ENCODE measurements at places on chromosomes 3 and 15.

DNA sequence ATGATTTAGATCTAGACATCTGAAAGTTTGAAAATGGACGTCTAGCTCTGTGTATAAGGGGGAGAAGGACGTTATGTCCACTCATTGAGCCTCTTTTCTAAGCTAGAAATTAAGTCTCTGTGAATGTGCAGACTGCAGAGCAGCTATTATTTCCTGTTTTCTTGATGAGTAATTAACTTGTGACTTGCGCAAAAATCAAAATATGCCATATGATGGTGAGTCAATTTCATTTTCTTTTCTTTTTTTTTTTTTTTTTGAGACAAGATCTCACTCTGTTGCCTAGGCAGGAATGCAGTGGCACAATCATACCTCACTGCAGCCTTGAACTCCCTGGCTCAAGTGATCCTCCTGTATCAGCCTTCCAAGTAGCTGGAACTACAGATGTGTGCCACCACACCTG, 14.1 kb downstream of the LACTB start:
- peaks cover 3% of the 10 kb centered on the region for H3K36me3 ChIP-seq
- peaks cover 12% of the 10 kb centered on the region for H3K4me1 ChIP-seq
- no peak for DNase-seq
- H3K27ac ChIP-seq: no peak overlapping the region

GRCh38 chr15:79769069-79769481, 127.7 kb downstream of the MTHFS start:
- H3K27me3 ChIP-seq: peaks cover 2% of the 10 kb centered on the region
- peak; percentile 10 for DNase-seq
- no peaks in the 10 kb centered on the region for H3K4me1 ChIP-seq
- H3K27ac ChIP-seq: no peak overlapping the region

DNA sequence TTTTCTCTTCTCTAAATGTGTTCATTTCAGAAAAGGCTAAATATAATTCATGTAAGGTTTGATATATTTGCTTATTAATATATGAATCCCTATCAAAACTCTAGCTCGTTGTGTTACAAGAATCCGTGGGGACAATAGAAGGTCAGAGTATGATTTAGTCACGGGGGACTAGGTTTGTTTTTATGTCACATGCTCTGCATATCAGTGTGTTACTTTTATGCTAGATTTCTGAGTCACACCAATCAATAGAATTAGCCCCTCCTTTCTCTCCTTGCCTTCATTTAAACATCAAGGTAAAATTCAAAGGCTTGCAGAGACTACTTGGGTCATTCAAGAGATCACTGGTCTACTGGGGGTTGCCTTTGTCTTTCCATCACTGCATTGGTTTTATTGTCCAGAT, 636.1 kb downstream of the NR2F2 start:
- DNase-seq: no peak
- H3K4me3 ChIP-seq: no peak overlapping the region
- no peaks in the 10 kb centered on the region for H3K36me3 ChIP-seq

- no peak overlapping the region for H3K4me3 ChIP-seq
- peaks cover 6% of the 10 kb centered on the region for H3K4me1 ChIP-seq
- DNase-seq: no peak
- H3K27me3 ChIP-seq: peaks cover 6% of the 10 kb centered on the region
- H3K36me3 ChIP-seq: no peaks in the 10 kb centered on the region
- no peak overlapping the region for H3K27ac ChIP-seq
Measured at GRCh38 chr3:46183330-46183729, 24.8 kb downstream of the CCR1 start.

GRCh38 chr15:61146931-61147230, 82.2 kb downstream of the RORA start:
- no peak overlapping the region for H3K4me3 ChIP-seq
- H3K4me1 ChIP-seq: no peaks in the 10 kb centered on the region
- no peaks in the 10 kb centered on the region for H3K36me3 ChIP-seq
- no peak for DNase-seq
- peaks cover 7% of the 10 kb centered on the region for H3K27me3 ChIP-seq
- no peak overlapping the region for H3K27ac ChIP-seq

- H3K4me1 ChIP-seq: no peaks in the 10 kb centered on the region
- no peak for DNase-seq
- H3K27ac ChIP-seq: no peak overlapping the region
- no peaks in the 10 kb centered on the region for H3K36me3 ChIP-seq
- no peak overlapping the region for H3K4me3 ChIP-seq
- no peaks in the 10 kb centered on the region for H3K27me3 ChIP-seq
Measured at GRCh38 chr3:35675206-35675605, 35.9 kb downstream of the ARPP21 start.

GRCh38 chr3:355622-356021, 159.1 kb downstream of the CHL1 start:
- H3K36me3 ChIP-seq: no peaks in the 10 kb centered on the region
- no peaks in the 10 kb centered on the region for H3K4me1 ChIP-seq
- no peak overlapping the region for H3K4me3 ChIP-seq
- H3K27me3 ChIP-seq: no peaks in the 10 kb centered on the region
- no peak overlapping the region for H3K27ac ChIP-seq

- H3K36me3 ChIP-seq: peaks cover 12% of the 10 kb centered on the region
- H3K4me3 ChIP-seq: no peak overlapping the region
- no peaks in the 10 kb centered on the region for H3K27me3 ChIP-seq
Measured at GRCh38 chr3:114242947-114243346, 5.6 kb upstream of the ZNF80 start.

DNA sequence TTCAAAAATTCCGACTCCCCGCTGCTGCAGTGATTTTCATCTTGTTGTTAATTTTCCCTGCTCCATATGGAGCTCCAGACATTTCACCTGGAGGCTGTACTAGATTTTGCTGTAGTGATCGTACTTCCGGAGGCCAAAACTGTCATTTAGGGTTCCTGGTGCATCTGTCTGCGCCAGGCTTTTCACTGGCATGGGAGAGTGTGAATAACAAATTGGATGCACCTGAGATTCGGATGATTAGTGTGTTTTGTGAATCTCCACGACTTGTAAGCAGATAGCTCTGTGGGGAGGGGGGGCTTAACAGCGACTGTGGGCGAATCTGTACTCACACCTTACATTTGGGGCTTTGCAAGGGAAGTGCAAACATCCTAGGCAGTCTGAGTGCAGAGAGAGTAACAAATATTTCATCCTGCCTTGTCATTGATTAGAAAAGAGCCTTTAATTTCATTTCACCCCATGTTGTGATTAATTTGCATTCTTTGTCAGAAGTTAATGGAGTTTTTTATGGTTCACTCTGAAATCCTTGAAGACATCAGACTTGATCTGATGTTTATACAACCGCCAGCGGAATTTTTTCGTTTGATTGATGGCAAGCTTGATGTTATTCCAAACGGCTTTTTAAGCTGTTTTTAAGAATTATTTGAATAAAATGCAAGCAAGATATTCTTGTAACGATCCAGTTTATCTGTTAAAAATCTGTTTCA, 92.5 kb upstream of the SKOR1 start:
- no peak overlapping the region for H3K4me3 ChIP-seq
- no peaks in the 10 kb centered on the region for H3K36me3 ChIP-seq
- H3K4me1 ChIP-seq: peaks cover 3% of the 10 kb centered on the region

- no peaks in the 10 kb centered on the region for H3K4me1 ChIP-seq
- no peaks in the 10 kb centered on the region for H3K27me3 ChIP-seq
- no peak overlapping the region for H3K4me3 ChIP-seq
- H3K36me3 ChIP-seq: no peaks in the 10 kb centered on the region
- no peak for DNase-seq
Measured at GRCh38 chr3:171055336-171056178, 29.0 kb upstream of the SLC2A2 start.

DNA sequence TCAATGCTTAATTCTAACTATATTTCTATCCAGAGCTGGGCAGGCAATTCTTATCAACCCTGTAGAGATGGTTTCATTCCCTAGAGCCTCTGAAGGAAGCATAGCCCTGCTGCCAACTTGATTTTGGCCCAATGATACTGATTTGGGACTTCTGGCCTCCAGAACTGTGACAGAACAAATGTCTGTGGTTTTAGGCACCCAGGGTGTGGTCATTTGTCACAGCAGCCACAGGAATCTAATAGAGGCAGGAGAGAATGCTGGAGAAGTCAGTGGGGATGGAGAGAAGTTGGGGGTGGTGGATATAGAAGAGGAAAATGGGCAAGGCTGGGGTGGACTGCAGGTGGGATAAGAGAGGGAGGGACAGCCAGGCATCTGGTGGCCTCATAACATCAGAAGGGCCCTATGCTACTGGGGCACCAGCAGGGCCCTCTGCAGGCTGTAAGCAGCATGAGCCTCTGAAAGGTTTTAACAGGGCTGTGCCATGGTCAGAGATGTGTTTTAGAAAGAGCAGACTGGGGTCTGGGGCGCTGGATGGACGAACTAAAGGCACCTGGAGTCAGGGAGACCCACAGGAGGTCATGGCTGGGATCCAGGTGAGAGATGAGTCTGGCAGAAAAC, 19.8 kb downstream of the MRPS11 start:
- H3K4me3 ChIP-seq: no peak overlapping the region
- no peaks in the 10 kb centered on the region for H3K27me3 ChIP-seq
- no peaks in the 10 kb centered on the region for H3K4me1 ChIP-seq
- H3K27ac ChIP-seq: no peak overlapping the region

GRCh38 chr3:42094128-42094527, 3.0 kb downstream of the TRAK1 start:
- no peaks in the 10 kb centered on the region for H3K27me3 ChIP-seq
- no peak for DNase-seq
- H3K27ac ChIP-seq: no peak overlapping the region
- peaks cover 31% of the 10 kb centered on the region for H3K36me3 ChIP-seq

- H3K27me3 ChIP-seq: peaks cover 5% of the 10 kb centered on the region
- H3K4me3 ChIP-seq: no peak overlapping the region
- H3K4me1 ChIP-seq: no peaks in the 10 kb centered on the region
- H3K27ac ChIP-seq: no peak overlapping the region
- no peaks in the 10 kb centered on the region for H3K36me3 ChIP-seq
- no peak for DNase-seq
Measured at GRCh38 chr3:12737319-12737718, 21.7 kb downstream of the TMEM40 start.

DNA sequence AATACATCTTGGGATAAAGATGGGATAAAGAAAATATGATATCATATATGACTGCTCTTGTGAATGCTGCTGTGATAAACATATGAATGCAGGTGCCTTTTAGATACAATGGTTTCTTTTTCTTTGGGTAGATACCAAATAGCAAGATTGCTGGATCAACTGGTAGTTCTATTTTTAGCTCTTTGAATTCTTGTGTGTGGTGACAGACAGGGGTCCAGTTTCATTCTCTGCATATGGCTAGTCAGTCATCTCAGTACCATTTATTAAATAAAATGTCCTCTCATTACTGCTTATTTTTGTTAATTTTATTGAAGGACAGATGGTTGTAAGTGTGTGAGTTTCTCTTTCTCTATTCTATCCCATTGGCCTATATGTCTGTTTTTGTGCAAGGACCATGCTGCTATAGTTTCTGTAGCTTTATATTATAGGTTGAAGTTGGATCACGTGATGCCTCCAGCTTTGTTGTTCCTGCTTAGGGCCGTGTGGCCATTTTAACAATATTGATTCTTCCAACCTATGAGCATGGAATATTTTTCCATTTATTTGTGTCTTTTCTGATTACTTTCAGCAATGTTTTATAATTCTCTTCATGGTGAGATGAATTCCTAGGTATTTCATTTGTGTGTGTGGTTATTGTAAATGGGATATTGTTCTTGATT, 1089.8 kb upstream of the CADM2 start:
- H3K4me1 ChIP-seq: no peaks in the 10 kb centered on the region
- no peaks in the 10 kb centered on the region for H3K27me3 ChIP-seq
- no peak overlapping the region for H3K4me3 ChIP-seq
- H3K27ac ChIP-seq: no peak overlapping the region
- DNase-seq: no peak
- no peaks in the 10 kb centered on the region for H3K36me3 ChIP-seq

GRCh38 chr3:197343656-197344408, 45.4 kb upstream of the DLG1 start:
- H3K4me1 ChIP-seq: no peaks in the 10 kb centered on the region
- H3K4me3 ChIP-seq: no peak overlapping the region
- no peak overlapping the region for H3K27ac ChIP-seq
- DNase-seq: no peak

All from activated CD4-positive, alpha-beta memory T cell treated with anti-CD3 and anti-CD28 coated beads for 36 hours (primary cell).